NCI-H1417 (cell line): ENCODE measurements at places on chromosomes 1 and 21.
A peak's percentile ranks its signal among the peaks of the same experiment; 100 is the strongest.

DNA sequence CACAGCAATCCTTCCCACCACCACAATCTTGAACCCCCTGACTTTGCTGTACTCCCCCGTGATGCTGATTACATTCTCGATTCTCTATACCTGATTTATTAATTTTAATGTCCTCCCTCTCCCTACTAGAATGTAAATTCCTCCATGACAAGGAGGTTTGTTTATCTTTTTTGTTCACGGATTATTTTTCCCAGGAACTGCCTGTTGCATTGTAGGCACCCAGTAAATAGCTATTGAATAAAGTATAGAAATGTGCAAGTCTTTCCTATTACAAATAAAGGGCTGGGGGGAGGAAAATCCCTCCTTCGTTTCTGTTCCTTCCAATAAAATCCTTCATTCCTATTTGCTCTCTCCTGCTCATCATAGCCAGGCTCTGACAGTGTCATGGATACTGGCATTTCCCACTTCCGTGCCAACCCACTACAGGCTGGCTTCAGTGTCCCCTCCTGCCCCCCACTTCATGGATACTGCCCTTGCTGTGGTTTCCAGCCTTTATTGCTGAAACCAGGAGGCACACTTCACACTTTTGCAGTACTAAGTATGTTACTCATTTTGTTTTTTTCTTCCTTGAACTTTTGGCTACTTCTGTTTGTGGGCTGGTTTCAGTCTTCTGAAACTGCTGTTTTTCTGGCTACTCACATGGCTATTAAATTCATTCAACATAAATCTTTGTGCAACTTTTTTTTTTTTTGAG lies 7.5 kb downstream of the KIF1B start:
- DNase-seq: no peak

- DNase-seq: no peak
Measured at GRCh38 chr1:36217670-36218069, 6.6 kb upstream of the THRAP3 start.

GRCh38 chr1:41919764-41920397 lies 1.2 kb upstream of the HIVEP3 start:
- peak; percentile 60 for DNase-seq

DNA sequence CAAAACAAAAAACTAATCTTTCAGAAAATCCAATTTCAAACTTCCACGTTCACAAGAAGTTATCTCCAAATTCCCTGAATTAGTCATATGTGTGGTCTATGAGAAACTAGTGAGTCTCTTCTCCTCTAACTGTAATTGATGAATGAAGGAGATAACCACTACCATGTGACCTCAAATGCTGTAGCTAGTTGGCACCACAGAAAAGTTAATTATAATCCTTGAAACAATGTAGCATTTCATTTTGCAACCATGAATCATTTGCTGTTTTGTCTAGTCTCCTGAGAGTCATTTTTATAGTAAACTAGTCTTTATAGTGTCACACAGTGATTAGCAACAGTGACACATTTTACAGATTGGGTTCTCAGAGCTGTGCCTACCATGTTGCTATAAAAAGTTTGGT lies 287.5 kb downstream of the LRRIQ3 start:
- no peak for DNase-seq

- no peak for DNase-seq
Measured at GRCh38 chr21:35677298-35677841, 383.0 kb downstream of the SETD4 start.

- no peak for DNase-seq
Measured at GRCh38 chr1:158329733-158330132, 1.6 kb downstream of the CD1B start.

DNA sequence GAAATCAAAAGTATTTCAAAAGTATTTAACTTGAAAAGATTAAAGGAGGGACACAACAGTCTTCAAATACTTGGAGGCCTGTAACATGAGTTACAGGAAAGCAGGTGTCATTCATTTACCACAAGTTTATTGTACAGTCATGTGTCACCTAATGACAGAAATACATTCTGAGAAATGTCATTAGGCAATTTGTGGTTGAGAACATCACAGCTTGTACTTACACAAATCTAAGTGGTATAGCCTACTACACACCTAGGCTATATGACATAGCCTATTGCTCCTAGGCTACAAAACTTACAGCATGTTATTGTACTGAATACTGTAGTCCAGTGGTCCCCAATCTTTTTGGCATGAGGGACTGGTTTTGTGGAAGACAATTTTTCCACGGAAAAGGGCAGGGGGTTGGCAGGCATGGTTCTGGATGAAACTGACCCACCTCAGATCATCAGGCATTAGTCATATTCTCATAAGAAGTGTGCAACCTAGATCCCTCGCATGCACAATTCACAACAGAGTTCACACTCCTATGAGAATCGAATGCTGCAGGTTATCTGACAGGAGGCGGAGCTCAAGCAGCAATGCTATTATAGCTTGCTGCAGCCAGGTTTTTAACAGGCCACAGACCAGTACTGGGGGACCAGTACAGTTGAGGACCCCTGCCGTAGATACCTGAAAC lies 25.0 kb upstream of the PHTF1 start:
- no peak for DNase-seq

- no peak for DNase-seq
Measured at GRCh38 chr1:15757016-15757543, 1.5 kb upstream of the FBLIM1 start.

DNA sequence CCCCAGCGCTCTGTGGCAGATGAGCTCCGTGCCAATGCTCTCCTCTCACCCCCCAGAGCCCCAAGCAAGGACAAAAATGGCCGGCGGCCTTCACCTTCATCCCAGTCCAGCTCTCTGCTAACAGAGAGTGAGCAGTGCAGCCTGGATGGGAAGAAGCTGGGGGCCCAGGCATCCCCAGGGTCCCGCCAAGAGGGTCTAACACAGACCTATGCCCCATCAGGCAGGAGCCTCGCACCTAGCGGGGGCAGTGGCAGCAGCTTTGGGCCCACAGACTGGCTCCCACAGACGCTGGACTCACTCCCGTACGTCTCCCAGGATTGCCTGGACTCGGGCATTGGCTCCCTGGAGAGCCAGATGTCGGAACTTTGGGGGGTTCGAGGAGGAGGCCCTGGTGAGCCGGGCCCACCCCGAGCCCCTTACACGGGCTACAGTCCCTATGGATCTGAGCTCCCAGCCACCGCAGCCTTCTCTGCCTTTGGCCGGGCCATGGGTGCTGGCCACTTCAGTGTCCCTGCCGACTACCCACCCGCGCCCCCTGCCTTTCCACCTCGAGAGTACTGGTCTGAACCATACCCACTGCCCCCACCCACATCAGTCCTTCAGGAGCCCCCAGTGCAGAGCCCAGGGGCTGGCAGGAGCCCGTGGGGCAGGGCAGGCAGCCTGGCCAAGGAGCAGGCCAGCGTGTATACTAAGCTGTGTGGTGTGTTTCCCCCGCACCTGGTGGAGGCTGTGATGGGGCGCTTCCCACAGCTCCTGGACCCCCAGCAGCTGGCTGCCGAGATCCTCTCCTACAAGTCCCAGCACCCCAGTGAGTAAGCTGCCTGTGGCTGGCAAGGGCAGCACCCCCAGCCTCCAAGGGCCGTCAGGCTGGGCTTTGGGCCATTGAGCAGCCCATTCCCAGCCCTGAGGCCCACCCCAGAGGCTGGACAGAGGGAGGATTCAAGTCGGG lies 8.7 kb downstream of the ZC3H12A start:
- no peak for DNase-seq

GRCh38 chr1:68010090-68010489 lies 40.3 kb downstream of the DIRAS3 start:
- DNase-seq: peak; percentile 43

DNA sequence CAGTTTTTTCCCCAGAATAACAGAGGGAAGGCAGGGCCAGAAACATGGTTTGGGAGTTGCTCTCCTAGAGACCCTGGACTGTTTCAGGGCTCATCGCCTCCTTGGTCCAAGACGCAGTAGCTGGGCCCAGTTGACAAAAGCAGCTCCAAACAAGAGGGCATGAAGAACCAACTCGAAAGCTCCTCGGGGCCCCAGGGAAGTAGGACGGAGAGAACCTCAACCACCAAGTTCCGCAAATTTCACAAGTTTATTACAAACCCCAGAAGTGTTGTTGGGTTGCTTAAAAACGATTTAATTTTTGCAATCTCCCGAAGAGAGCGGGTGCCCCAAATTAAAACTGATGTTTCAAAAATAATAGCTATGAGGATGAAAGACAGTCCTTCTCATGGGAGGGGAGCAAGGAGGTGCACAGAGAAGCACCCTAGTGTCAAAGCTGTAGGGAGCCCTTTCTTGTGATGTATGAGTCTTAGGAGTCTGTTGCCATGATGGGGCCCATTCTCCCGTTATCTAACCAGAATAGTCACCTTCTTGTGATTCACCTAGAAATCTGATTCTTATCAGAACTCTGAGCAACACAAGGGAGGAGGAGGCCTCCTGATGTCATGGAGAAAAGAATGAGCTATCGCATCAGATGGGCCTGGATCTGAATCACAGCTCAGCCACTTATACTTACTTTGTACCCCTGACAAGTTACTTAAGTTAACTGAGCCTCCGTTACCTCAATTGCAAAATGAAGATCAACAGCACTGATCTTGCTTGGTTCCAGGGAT lies 165.7 kb upstream of the IRF2BP2 start:
- no peak for DNase-seq

DNA sequence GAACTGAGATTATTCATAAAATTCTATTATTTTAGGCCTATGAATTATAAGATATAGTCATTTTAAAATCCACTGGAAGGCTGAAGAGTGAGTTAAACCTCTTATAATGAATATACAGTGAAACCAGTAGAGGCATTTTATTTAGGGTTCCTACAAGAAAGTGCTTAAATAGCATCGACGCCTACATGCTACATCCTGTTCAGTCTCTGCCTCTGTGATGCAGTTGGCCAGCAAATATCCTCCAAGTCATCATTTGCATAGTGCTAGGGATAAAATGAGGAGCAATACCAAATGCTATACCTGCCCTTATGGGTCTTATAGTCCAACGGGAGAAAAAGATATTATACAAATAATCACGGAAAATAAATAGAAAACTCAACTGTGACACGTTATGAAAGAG lies 59.6 kb downstream of the EDEM3 start:
- no peak for DNase-seq

DNA sequence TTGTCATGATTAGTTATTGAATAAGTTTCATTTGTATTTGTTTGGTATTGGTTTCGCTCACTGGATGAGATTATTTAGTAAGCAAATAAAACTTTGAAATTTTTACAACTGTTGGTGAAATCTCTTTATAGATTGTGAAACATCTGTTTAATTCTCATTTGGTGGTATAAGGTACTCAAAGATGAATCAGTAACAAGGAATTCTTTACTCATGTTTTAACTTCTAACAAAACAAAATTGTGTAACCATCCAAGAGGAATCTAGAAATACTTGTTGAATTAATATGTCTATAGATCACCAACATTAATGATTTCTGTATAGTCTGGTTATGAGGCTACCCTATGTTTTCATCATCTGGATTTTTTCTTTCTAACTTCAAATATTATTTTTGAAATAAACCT lies 62.8 kb upstream of the USP25 start:
- no peak for DNase-seq

DNA sequence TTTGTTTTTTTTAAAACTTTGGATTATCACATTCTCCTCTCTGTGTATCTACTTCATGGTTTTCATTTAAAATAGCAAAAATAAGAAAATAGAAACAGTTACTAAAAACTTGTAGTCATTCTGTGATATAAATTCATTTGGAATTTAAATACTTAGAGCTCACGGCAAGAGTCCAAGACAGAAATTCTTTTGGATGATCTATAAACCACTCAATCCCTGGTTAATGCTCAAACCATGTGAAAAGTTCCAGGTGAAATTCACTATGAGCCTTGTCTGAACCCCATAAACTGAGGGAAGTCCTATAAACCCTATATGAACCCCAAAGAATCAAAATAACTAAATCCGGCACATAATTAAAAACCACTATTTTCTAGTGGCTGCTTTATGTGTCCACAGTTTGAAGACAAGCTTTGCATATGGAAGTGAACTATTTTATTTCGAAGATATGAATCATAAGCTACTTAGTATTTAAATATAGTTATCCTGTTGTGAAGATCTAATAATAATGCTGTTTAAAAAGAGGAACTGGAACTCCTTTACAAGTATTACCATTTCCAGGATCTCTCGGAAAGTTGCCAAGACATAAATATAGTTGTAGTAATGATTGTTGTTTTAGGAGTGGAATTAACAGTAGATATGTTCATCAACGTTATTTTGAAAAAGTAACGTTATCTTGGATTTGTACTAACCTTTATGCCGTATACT lies 163.5 kb downstream of the NFIA start:
- DNase-seq: no peak

- no peak for DNase-seq
Measured at GRCh38 chr1:166017395-166017794, 149.4 kb downstream of the FAM78B start.

DNA sequence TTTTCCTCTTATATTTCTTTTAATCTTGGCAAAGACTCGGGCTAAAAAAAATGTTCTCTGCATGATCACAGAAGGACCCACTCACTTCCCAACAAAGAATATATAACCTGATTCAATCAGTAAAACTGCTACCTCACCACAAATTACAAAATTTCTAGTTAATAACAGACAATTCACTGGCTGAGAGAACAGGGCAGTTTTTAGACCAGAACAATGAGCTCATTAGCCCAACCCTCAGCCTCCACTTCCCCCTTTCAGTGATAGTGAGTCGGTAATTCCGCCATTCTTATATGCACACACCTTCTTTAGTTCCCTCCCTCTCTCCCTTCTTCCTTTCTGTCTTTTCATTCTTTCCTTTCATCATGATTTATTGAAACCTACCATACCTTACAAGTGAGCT lies 8.9 kb downstream of the SIPA1L2 start:
- DNase-seq: no peak

GRCh38 chr21:14557413-14557812 lies 11.3 kb upstream of the SAMSN1 start:
- DNase-seq: no peak

DNA sequence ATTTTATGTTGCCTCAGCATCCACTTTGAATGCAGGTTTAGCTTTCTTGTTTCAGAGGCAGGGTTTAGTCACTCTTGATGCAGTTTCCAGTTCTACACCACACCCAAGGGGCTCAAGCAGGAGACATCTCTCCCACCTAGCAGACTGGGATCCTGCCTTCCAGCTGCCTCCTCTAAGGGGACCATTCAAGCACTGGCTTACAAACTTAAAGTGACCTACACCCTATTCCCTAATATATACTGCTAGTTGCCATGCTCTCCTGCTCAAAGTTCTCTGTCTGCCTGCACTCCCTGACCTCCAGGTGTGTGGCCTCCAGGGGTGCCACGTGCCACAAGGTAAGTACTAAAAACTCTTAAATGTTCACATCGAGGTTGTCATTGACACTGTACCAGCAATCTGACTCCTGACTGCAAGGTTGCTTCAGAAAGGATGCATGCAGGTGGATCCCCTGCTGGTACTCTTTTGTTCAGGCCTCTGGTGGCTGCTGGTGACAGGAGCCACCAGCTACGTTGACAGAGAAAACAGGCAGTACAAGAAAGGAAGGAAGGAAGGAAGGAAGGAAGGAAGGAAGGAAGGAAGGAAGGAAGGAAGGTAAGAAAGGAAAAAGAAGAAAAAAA lies 185.9 kb downstream of the COQ8A start:
- DNase-seq: peak; percentile 20

GRCh38 chr1:17922833-17923232 lies 167.7 kb downstream of the ACTL8 start:
- DNase-seq: peak; percentile 76
